Stimulated activated CD4-positive, alpha-beta T cell treated with anti-CD3 and anti-CD28 coated beads, Interleukin-1b, Interleukin-23, amount 100 ng/mL, for 1 hour (primary cell): ENCODE measurements at places on chromosomes 2 and 18.

DNA sequence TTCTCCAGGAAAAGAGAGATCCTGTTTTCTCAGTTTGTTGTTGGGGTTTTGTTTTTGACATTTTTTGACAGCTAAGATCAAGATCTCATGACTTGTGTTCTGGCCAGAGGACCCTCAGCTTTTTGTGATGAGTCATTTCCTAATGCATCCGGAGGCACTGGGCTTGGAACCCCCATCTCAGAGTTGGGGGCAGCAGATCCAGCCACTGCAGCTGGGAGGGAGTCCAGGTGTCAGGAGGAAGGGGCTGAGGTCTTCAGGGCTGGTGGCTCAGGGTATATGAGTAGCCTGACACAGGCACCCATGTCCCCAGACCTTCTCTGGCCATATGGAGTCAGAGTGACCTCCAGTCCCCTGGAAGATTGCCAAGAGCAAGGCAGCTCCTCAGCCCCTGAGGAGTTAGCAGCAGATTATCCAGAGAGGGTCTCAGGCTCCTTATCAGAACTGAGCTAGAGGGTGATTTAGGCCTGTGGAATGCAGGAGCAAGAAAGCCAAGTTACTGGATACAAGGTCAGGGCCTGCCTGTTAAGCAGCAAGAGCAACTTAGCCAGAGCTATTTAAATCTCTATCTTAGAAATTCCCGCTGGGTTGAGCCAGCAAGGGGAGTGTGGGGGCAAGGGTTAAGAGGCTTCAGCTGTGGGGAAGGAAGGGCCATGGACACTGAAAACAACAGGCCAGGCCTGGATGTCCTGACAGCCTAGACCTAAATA, 62.4 kb downstream of the TANC1 start:
- DNase-seq: no peak

- no peak for DNase-seq
These were observed 4.9 kb upstream of the STK11IP start for GRCh38 chr2:219592736-219593135.

GRCh38 chr18:10892786-10893185, 256.6 kb downstream of the PIEZO2 start:
- DNase-seq: no peak

GRCh38 chr2:110874453-110875383, 142.3 kb downstream of the ACOXL start:
- DNase-seq: no peak

DNA sequence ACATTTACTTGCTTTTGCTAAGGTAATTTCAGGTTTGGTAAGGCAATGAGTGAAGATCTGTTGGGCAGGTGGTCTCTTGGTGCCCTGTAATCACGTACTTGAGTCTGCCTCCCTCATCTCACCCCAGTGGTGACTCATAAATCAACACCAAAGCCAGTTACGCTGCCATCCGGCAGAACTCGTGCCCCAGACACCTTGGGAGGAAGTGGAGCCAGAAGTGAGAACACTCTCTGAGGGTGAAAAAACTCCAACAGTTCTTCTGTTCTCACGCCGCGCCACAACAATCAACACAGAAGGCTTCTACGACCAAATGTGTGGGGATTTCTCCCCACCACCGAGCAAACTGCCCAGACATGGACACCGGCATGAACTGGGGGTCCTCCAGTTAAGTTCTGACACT, 206.2 kb downstream of the ARL4C start:
- DNase-seq: peak; percentile 73

- no peak for DNase-seq
These were observed 3.7 kb downstream of the BCL2 start for GRCh38 chr18:63315876-63316275.

- no peak for DNase-seq
These were observed 147.4 kb downstream of the SOX11 start for GRCh38 chr2:5839550-5839949.

DNA sequence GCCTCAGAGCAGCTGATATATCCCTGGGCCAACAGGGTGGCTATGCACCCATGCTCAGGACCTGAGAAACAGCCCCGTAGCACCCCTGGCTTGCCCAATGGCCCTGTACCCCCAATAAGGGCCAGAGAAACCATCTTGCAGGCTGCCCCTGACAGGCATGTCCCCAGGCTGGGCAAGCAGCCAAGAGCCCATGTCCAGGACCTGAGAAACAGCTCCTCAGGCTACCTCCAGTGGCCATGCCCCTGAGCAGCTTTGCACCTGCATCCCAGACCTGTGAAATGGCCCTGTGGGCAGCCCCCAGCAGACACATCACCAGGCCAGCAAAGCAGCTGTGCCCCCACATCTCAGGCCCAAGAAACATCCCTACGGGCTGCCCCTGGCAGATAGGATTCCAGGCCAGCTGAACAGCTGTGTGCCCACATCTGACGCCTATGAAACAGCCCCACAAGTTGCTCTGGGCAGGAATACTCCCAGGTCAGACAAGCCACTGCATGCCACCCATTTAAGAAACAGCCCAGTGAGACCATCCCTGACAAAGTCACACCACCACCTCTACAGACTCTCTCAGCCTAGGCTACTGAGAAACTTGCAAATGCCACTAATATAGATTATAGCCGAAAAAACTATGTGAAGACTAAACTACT, 84.1 kb downstream of the TMEM237 start:
- DNase-seq: no peak

GRCh38 chr2:72106978-72107377, 40.7 kb downstream of the CYP26B1 start:
- DNase-seq: no peak

DNA sequence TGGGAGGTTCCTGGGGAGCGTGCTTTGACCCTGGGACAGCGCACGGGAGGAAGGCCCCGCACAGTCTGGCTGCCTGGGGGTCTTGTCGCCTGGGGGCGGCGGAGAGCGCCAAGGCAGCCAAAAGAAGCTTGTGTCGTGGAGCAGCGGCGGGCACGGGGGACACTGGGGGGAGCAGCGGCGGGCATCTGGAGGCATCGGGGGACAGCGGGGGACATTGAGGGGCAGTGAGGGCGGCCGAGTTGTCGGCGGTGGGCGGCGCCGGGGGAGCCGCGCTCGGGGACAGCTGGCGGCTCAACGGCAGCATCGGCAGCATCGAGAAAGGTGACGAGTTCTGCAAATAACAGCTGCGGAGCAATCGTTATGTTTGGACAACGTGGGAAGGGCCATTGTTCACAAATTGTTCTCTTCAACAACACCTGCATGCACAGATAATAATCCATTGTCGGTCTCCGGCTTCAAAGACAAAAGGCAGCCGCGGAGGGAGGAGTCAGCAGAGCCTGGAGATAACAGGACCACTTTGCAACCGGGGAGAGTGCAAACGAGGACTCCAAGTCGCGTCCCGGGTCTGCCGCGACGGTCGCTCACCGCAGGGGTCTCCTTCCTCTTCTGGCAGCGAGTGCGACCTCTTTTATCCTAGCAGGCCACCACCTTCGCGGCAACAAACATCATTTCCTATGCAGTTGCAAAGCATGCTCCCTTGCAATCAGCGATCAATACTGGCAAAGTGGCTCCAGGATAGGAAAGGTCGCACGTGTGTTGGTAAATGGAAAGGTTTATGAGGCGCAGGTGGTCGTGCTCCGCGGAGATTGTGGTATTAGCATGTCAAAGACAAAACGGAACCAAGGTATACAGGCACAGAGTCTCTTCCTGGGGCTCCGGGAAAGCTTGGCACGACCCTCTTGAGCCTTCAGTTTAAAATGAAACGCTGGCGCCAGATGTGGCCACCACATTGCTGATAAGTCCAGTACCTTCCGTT, 132.3 kb upstream of the DLX2 start:
- no peak for DNase-seq

DNA sequence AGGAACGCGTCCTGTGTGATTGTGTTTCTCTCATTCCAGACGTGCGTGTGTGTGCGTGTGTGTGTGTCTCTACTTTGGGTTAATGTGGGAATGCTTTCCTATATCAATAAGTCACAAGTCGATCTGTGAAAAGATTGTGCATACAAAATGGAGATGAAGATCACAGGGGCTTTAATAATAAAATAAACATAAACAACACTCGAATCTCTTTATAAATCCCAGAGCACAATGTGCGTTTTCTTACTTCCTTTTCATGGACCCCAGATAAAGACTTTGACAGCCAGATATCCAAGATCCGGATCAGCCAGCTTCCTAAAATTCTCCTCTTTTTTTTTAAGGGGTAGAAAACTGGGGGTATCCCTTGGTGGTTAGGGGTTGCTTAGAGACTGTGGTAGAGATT, 4.7 kb downstream of the PAX8 start:
- no peak for DNase-seq

DNA sequence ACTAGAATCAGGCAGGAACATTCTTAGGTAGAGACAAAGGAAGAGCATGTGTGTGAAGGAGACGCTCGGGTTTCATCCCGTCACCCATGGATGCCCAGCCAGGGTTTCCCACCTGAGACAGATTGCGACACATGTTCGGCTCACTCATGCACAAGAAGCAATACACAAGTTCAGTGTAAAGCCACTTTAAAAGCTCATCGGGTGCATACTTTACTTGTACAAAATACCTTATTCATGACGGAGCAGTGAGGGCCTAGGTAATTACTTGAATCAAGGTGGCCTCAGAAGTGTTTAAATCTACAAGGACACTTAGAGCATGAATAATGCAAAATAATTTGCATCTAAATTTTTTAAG, 42.0 kb downstream of the ZEB2 start:
- no peak for DNase-seq

DNA sequence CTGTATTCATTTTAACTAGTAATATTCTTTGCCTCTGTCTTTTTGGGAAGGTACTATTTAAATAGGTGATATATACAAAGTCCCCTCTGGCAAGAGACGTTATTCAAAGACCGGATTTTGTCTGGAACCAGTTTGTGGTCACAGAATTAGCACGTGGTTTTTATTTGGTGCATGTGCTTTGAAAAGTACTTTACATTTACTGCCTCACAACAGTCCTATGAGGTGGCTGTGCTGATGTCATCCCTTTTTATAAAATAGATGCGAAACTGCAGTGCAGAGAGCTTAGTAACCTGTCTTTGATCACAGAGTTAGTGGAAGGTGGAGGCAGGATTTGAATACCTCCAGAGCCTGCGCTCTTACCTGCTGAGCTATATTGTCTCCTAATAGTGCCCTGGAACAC, 4.0 kb downstream of the LPIN1 start:
- no peak for DNase-seq

DNA sequence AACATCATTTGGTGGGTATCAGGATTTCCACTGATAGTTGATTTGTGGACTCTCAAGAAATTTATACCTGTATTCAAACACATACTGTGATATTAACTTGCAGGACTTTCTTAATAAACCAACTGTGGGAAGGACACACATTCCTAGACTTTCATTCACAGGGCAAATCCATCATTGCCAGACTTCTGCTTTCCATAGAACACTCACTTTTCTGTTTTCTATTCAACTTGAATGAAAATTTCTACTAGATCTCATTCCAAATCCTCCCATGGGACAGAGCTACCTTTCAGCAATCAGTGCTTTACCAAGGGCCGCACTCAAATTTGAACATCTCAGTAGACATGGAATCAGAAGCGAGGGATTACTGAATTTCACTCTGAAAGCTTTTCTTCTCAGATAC, 612.5 kb downstream of the IRS1 start:
- DNase-seq: no peak

GRCh38 chr18:54906331-54907185, 52.7 kb downstream of the CCDC68 start:
- DNase-seq: no peak

- DNase-seq: no peak
These were observed 678.9 kb upstream of the CELF4 start for GRCh38 chr18:38244480-38244879.

DNA sequence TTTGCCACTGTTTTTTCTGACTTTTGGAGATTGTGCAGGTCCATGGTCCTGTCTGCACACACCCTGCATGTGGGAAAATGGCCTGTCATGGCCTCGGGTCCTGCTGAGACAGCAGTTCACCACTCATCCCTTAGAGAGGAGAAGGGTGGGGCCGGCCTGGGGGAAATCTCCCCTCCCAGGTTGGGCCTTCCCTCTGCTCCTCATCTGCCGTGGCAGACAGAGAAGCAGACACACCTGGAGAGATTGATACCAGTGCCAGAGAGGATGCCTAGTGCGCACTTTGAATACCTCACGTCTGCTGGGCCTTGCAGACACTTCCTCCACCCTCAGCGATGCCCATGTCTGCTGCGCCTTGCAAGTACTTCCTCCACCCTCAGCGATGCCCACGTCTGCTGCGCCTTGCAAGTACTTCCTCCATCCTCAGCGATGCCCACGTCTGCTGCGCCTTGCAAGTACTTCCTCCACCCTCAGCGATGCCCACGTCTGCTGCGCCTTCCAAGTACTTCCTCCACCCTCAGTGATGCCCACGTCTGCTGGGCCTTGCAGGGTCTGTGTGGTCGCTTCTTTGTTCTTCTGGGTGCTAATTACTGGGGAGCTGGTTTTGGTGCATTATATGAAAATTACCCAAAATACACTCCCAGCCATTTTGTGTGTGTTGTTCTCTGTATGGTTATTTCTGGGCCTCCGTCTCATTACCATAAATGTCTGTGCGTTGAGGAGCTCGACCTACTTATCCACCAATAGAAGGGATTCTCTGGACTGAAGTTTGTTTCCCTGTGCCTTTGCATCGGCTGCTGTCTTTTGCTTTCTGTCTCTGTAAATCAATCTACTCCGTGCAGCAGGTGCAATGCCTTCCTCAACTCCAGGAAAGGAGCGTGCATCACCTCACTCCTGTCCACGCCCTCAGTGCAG, 186.9 kb upstream of the PXDN start:
- DNase-seq: no peak

DNA sequence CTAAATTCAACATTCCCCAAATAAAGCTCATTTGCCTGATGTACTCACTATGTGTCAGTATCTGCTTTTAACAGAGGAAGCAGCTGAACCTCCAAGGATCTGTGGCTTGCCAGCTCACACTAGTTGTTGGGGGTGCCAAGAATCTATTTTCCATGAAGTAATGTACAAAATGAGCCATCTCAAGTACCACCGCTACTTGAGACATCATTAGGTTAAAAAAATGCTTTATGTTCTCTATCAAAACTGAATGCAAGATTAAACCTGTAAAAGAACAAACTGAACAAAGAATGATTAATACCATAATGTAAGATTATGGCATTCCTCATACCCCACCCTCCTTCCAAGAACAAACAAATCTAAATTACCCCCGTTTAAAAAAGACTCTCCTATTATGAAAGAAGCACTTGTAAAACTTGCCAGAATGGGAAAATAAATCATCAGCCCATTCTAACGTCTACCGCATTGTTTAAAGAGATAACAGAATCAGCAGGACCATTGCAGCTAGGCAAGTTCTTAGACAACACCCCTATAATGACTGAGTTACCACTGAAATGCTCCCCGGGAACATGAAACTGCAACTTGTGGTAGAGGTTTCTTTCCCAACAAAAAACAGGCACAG, 471.6 kb downstream of the DLGAP1 start:
- no peak for DNase-seq

GRCh38 chr2:199716807-199717586, 134.0 kb downstream of the FTCDNL1 start:
- no peak for DNase-seq

DNA sequence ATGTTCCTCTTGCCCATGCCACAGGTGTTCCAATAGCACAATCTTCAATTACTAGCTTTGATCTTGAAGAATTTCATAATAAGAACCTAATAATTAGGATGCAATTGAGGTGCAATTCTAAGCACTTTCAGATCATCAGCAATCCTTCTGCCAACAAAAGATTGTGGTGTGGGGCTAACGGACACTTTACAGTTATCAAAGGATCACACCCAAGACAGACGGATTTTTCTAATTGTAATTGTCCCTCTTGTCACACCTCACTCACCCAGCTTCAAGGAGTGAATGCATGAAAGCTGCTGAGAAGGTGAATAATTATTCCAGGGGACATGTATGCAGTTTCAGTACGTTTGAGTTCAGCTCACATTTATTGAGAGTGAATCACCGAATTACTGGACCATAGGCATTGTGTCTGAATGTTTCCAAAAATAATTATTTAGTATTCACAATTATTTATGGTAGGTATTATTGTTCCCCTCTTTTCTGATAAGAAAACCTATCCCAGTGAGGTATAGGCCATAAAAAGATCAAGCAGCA, 438.5 kb upstream of the TRIB2 start:
- no peak for DNase-seq
